SK-N-SH (cell line): ENCODE measurements at places on chromosomes 2 and 18.

GRCh38 chr2:40027968-40028367 lies 248.9 kb upstream of the THUMPD2 start:
- no peak overlapping the region for H3K4me3 ChIP-seq
- DNase-seq: no peak
- no peak overlapping the region for H3K27ac ChIP-seq
- no peaks in the 10 kb centered on the region for H3K36me3 ChIP-seq
- peaks cover 7% of the 10 kb centered on the region; the same call in 1 of the 2 replicates for H3K4me1 ChIP-seq
- H3K27me3 ChIP-seq: no peaks in the 10 kb centered on the region

DNA sequence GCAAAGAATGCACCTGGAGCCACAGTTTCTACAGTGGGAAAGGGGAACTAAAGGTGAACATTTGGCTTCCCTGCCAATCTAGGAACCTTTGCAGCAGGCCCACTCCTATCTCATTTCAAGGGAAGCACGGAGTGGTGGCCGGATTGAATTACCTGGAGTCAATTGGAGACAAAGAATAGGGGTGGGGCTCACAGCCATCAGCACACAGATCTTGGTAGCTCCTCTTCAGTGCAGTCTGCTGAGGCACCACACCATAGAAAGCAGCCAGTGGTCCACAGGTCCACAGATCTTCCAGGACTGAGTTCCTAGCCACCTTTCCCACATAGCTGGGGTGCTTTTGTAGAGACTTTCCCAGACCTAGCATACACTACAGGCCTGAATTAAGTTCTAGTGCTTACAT lies 43.5 kb upstream of the NXPH2 start:
- no peaks in the 10 kb centered on the region for H3K27me3 ChIP-seq
- no peak overlapping the region for H3K4me3 ChIP-seq
- H3K4me1 ChIP-seq: peaks cover 4% of the 10 kb centered on the region; the same call in 1 of the 2 replicates
- no peaks in the 10 kb centered on the region for H3K36me3 ChIP-seq
- no peak for DNase-seq
- H3K27ac ChIP-seq: no peak overlapping the region

- peaks cover 14% of the 10 kb centered on the region for H3K4me1 ChIP-seq
- no peak overlapping the region for H3K27ac ChIP-seq
- no peaks in the 10 kb centered on the region for H3K27me3 ChIP-seq
- no peak for DNase-seq
- peaks cover 88% of the 10 kb centered on the region for H3K36me3 ChIP-seq
- H3K4me3 ChIP-seq: no peak overlapping the region
Observed at GRCh38 chr2:69089266-69089665, 76.3 kb downstream of the ANTXR1 start.

GRCh38 chr2:169976335-169976851 lies 149.1 kb downstream of the UBR3 start:
- no peak for DNase-seq
- H3K27me3 ChIP-seq: no peaks in the 10 kb centered on the region
- H3K27ac ChIP-seq: no peak overlapping the region
- H3K4me3 ChIP-seq: no peak overlapping the region
- peaks cover 2% of the 10 kb centered on the region; the same call in 1 of the 2 replicates for H3K36me3 ChIP-seq

- H3K4me3 ChIP-seq: no peak overlapping the region
- no peak for DNase-seq
- H3K27me3 ChIP-seq: peaks cover 39% of the 10 kb centered on the region
- H3K36me3 ChIP-seq: no peaks in the 10 kb centered on the region
Observed at GRCh38 chr2:232477751-232478510, 9.7 kb downstream of the ECEL1 start.

- no peak overlapping the region; the same call in 1 of the 2 replicates for H3K4me3 ChIP-seq
- H3K27ac ChIP-seq: no peak overlapping the region
Observed at GRCh38 chr2:52404866-52405265, 1362.7 kb upstream of the CHAC2 start.

DNA sequence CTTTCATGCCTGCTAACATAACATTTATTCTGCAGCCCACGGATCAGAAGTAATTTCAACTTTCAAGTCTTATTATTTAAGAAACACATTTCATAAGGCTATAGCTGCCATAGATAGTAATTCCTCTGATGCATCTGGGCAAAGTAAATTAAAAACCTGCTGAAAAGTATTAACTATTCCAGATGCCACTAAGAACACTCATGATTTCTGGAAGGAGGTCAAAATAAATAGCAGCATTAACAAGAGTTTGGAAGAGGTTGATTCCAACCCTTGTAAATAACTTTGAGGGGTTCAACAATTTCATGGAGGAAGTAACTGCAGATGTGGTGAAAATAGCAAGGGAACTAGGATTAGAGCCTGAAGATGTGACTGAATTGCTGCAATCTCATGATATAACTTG lies 77.6 kb downstream of the CCDC148 start:
- H3K36me3 ChIP-seq: no peaks in the 10 kb centered on the region
- no peaks in the 10 kb centered on the region for H3K4me1 ChIP-seq
- no peak for DNase-seq
- H3K27ac ChIP-seq: no peak overlapping the region

DNA sequence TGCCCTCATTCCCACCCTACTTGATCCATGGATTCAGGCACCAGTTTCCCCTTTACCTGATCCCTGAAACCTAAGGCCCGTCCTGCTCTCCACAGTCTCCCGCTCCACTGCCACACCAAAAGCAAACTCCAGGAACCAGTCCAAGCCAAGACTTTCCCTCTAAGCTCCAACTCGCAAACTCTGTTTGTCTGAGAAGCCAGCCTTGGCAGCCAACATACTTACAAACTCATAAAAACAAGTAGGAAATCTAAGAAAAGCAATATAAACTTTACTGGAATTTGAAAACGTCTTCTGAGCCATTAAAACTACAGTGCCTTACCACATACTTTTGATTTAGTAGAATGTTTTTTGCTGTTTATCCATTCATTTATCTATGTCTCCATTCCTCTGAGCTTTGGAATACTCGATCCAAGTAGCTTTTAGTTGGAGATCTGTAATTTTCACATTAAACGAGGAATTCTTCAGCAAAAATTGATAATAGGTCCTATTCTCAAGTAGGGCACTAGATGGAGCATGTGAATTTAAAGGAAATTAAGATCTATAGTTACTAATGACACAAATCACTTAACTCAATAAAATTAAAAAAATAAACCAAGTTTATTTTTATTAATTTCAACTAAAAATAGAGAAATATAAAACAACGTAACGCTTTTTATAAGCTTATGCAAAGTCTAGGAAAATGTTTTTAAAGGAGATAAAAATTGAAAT lies 199.7 kb downstream of the MYO3B start:
- H3K4me3 ChIP-seq: no peak overlapping the region
- H3K36me3 ChIP-seq: no peaks in the 10 kb centered on the region
- no peak for DNase-seq
- H3K27me3 ChIP-seq: no peaks in the 10 kb centered on the region

- no peak overlapping the region for H3K27ac ChIP-seq
- no peaks in the 10 kb centered on the region for H3K4me1 ChIP-seq
- no peaks in the 10 kb centered on the region for H3K36me3 ChIP-seq
Observed at GRCh38 chr2:162065767-162066166, 8.2 kb downstream of the DPP4 start.

GRCh38 chr2:9263428-9263827 lies 56.8 kb downstream of the ASAP2 start:
- H3K36me3 ChIP-seq: no peaks in the 10 kb centered on the region
- H3K4me3 ChIP-seq: no peak overlapping the region
- peaks cover 45% of the 10 kb centered on the region for H3K4me1 ChIP-seq
- H3K27me3 ChIP-seq: no peaks in the 10 kb centered on the region
- H3K27ac ChIP-seq: peak overlapping the region; percentile 88
- peak; percentile 79 for DNase-seq

- no peak for DNase-seq
Observed at GRCh38 chr2:50178050-50178449, 853.9 kb downstream of the NRXN1 start.

- no peak for DNase-seq
- H3K4me3 ChIP-seq: no peak overlapping the region
- H3K4me1 ChIP-seq: no peaks in the 10 kb centered on the region
- H3K36me3 ChIP-seq: no peaks in the 10 kb centered on the region
- H3K27me3 ChIP-seq: no peaks in the 10 kb centered on the region
Observed at GRCh38 chr2:54161660-54162424, 46.4 kb downstream of the ACYP2 start.

DNA sequence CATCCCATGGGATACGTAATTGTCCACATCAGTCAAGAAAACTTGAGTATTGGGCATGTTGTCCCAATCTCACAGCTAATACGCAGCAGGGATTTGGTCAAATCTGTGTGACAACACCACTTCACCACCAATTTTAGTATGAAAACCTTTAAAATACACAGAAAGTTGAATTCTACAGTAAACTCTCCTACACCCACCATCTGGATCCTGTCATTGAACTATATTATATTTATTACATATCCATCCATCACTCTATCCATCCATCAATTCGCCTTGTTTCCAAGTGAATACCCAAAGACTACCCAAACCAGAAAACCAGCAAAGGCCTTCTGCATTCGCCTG lies 846 bp upstream of the FKBP7 start:
- DNase-seq: no peak
- H3K4me1 ChIP-seq: peaks cover 16% of the 10 kb centered on the region
- H3K36me3 ChIP-seq: no peaks in the 10 kb centered on the region

DNA sequence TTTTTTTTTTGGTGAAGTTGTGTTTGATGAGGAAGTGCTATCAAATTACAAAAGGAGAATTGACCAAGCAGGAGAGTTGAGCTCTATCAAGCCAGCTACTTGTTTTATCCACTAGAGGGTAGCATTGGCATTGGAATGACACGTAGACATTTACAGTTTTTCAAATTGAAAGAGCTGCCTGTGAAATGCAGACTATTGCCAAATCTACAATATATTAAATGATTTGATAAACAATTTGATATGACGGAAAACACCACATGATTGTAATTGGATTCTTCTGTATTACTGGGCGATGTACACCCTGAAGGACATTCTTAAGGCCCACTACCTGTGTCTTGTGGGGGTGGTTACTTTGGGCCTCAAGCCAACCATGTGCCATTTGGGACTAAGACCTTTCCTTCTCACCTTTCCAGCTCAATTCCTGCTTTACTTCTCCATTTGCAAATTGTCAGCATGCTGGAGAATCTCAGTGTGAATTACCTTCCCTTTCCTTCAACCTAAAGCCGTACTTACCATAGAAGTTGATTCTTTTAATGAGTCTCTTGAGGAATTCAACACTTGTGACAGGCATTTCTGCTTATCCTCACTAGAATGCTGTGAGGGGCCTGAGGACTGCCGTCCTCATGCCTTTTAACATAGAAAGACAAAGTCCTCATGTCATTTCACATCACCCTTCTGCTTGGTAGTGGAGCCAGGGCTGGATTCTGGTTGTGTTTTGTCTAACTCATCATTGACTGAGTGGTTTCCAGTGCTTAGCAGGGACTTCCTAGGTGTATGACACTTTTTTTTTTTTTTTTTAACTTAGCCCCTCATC lies 134.8 kb upstream of the THUMPD2 start:
- DNase-seq: peak; percentile 57
- H3K36me3 ChIP-seq: no peaks in the 10 kb centered on the region
- H3K4me1 ChIP-seq: no peaks in the 10 kb centered on the region
- no peaks in the 10 kb centered on the region for H3K27me3 ChIP-seq
- no peak overlapping the region; the same call in 1 of the 2 replicates for H3K4me3 ChIP-seq
- H3K27ac ChIP-seq: no peak overlapping the region

- no peak overlapping the region for H3K4me3 ChIP-seq
- H3K4me1 ChIP-seq: no peaks in the 10 kb centered on the region
- DNase-seq: no peak
- peaks cover 2% of the 10 kb centered on the region; the same call in 1 of the 2 replicates for H3K27me3 ChIP-seq
Observed at GRCh38 chr18:59094569-59094968, 45.1 kb upstream of the SEC11C start.

DNA sequence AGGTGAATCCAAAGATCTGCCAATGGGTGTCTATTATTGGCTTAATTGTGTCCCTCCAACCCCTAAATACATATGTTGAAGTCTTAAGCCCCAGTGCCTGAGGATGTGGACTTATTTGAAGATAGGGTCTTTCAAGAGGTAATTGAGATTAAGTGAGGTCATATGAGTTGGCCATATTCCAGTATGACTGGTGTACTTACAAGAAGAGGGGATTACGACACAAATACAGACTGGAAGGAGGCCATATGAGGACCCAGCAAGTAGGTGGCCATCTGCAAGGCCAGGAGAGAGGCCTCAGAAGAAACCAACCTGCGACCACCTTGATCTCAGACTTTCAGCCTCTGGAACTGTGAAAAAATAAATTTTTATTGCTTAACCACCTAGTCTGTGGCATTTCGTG lies 121.1 kb upstream of the FN1 start:
- no peak overlapping the region for H3K4me3 ChIP-seq
- H3K27me3 ChIP-seq: no peaks in the 10 kb centered on the region
- H3K36me3 ChIP-seq: no peaks in the 10 kb centered on the region
- H3K27ac ChIP-seq: no peak overlapping the region
- H3K4me1 ChIP-seq: peaks cover 15% of the 10 kb centered on the region
- DNase-seq: no peak

- H3K27ac ChIP-seq: no peak overlapping the region
- no peaks in the 10 kb centered on the region for H3K27me3 ChIP-seq
- no peaks in the 10 kb centered on the region for H3K36me3 ChIP-seq
- no peak for DNase-seq
Observed at GRCh38 chr18:39211461-39211860, 1645.9 kb upstream of the CELF4 start.

DNA sequence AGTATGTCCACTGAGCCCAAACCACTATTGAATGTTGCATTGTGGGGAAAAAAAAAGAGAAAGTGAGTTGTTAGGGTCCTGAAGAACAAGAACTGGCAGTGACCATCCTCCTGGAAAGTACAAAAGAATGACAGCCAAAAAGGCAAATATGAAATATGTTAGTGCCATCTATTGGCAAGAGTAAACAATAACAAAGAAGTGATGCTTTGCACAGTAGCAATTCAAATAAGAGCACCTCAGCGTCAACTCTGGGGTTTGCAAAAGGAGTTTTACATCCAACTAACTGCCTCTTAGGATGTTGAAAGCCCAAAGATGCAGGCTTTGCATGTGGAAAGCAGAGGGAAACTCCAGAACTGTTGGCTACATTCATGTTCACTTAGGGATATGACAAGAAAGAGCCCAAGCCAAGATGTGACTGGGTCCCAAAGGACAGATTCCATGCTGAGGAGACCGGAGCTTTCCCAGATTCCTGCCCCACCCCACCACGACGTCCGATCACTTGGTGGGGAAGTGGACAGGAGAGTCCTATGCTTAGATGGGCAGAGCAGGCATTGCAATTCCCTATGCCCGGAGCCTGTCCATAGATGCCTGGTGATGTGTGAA lies 15.6 kb downstream of the TRABD2A start:
- H3K4me3 ChIP-seq: no peak overlapping the region
- H3K27ac ChIP-seq: no peak overlapping the region
- H3K36me3 ChIP-seq: no peaks in the 10 kb centered on the region
- no peaks in the 10 kb centered on the region for H3K4me1 ChIP-seq
- no peak for DNase-seq
- H3K27me3 ChIP-seq: peaks cover 23% of the 10 kb centered on the region; the same call in 1 of the 2 replicates

GRCh38 chr2:110804915-110805314 lies 72.5 kb downstream of the ACOXL start:
- H3K27me3 ChIP-seq: no peaks in the 10 kb centered on the region; the same call in 1 of the 2 replicates
- H3K27ac ChIP-seq: no peak overlapping the region
- no peaks in the 10 kb centered on the region for H3K4me1 ChIP-seq
- H3K4me3 ChIP-seq: no peak overlapping the region
- DNase-seq: no peak

DNA sequence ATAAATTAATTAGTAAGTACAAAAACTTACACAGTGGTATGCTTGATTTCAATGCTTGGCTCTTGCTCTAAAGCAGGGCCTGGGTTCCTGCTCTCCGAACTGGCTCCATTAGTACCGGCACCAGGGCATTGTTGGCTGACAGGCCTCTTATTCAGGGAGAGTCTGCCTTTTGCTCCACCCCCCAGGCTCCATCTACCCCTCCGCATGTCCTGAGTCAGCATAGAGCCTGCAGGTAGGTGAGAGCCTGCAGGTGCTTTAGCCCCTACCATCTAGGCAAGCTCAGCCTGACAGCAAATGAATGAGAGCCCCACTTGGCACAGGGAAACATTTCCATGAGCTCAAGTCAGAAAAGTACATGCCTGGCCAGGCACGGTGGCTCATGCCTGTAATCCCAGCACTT lies 35.1 kb upstream of the EFHD1 start:
- no peak for DNase-seq
- no peak overlapping the region for H3K4me3 ChIP-seq
- H3K27ac ChIP-seq: no peak overlapping the region
- no peaks in the 10 kb centered on the region for H3K27me3 ChIP-seq
